ENCODE measurements at places on chromosomes 6 and 20.

- no peak for DNase-seq
These were observed 244.7 kb upstream of the BTBD3 start for GRCh38 chr20:11672959-11673358.

GRCh38 chr6:160127270-160128124 is 5.9 kb downstream of the SLC22A1 start:
- DNase-seq = no peak

DNA sequence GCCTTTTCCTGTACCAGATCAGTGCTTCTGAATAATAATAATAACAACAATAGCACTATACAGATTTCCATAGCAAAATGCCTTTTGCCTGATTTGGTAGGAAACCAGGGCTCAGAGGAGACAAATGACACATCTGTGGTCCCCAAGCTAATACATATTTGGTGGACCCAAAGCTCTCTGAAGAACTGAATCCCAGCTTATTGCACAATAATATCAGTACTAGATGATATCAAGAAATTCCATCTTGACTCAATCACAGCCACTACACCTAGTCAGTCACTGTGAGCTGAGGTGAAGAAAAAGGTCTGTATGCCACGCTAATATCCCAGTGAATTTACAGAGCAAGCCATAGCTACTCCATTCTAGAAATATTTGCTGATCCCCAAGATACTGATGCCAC is 270.6 kb upstream of the RIN2 start:
- DNase-seq = no peak

GRCh38 chr20:60036746-60037499 is 78.7 kb downstream of the CDH26 start:
- no peak for DNase-seq

DNA sequence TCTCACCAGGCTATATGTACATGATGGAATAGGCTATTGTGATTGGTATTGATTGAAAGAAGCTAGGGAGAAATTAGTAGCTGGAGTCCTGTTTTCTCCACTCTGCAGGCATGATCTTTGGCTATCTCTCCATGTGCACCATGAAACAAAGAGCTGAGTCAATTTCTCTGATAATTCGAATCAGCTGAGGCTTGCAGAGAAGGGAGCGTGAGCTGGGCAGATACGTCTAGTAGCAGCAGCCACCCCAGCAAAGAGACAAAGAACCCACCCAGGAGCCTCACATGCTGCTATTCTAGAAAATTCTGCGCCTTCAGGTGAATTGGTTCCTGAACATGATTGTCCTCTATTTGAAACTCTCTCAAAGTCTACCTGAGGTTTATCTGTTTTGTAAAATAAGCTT is 6.9 kb upstream of the SGK1 start:
- no peak for DNase-seq

GRCh38 chr6:74420221-74420620 is 724.2 kb downstream of the CD109 start:
- DNase-seq = no peak

DNA sequence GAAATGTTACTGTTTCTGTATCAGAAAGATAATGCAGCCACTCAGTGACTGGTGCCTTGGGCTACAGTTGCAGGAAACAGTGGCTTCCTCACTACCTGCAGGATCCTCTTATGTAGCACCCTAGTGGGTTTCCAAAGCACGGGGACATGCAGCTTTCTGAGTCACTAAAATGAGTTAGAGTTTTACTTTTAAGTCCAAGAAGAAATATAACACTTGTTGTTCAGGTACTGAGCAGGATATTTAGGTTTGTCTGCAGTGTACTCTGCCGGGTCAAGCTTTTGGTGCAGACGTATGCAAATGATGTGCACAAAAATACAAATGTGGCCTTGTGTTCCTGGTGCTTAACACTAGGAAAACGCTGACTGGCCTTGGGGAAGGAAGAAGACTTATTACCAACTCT is 22.0 kb downstream of the ACSS1 start:
- DNase-seq = no peak

GRCh38 chr20:8021541-8022269 is 2.1 kb upstream of the TMX4 start:
- no peak for DNase-seq

DNA sequence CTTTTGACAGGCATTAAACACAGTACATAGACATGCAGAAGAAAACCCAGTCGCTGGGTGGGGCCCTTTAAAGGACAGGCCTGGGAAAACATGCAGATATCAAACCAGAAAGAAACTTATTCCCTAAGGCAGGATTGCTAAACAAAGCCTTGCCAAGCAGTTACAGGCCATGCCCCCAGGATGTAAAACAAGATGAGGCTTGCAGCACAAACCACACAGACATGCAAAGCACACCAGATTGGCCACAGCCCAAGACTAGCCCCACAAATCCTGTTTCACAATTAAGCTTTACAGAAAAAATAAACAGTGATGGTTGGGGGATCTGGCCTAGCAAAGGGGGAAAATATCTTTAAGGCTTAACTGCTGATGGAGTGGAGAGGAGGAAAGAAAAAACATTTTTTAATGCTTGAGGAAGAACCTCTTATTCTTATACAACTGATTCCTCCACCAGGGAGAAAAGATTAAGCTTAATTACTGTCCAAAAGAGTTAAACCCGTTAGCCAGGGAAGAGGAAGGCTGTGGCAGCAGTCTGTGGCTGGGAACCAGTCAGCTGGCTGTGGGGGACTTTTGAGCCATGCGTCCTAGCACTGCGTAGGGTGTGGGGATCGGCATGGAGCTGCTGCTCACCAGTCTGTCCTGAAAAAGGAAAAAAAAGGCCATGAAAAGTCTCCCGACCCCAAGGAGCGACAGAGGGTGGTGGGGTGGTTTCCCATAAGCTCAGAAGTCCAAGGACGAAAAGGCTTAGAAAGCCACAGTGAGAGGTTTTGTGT is 28.4 kb downstream of the COL19A1 start:
- no peak for DNase-seq

GRCh38 chr6:30814146-30815040 is 69.9 kb upstream of the DDR1 start:
- no peak for DNase-seq

DNA sequence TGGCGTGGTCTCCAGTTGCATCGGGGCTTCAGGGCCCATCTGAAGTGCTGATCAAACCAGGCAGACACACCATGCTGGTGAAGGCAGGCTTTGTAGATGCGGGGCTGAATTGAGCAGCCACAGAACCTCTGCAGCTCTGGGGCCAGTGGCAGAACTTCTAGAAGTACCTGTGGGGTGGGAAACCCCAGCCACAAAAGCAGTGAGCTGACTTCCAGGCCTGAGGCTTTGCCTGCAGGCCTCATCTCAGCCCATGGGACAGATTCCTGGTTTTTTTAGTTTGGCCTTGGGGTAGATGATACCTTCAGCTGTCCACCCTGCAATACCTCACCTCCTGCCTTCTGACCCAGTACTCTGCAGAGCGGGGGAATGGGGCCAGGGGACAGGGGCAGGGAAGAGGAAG is 14.1 kb downstream of the C20orf173 start:
- DNase-seq = no peak

DNA sequence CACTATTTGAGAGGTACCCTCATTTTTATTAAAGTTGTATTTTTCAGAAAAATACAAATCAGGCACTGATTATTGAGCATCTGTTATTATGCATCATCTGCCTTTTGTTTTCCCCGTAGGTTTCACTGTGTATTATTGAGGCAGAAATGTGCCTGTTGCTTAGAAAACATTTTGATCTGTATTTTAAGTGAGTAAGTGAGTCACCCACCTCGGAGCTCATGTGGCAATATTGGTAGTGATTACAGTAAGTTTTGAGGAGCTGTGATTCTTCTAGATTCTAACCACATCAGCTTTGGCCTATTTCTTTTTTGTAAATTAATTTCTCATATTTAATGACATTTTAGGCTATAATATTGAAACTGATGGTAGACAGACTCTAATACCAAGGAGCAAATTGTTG is 59.6 kb upstream of the LAMP5 start:
- DNase-seq = no peak

DNA sequence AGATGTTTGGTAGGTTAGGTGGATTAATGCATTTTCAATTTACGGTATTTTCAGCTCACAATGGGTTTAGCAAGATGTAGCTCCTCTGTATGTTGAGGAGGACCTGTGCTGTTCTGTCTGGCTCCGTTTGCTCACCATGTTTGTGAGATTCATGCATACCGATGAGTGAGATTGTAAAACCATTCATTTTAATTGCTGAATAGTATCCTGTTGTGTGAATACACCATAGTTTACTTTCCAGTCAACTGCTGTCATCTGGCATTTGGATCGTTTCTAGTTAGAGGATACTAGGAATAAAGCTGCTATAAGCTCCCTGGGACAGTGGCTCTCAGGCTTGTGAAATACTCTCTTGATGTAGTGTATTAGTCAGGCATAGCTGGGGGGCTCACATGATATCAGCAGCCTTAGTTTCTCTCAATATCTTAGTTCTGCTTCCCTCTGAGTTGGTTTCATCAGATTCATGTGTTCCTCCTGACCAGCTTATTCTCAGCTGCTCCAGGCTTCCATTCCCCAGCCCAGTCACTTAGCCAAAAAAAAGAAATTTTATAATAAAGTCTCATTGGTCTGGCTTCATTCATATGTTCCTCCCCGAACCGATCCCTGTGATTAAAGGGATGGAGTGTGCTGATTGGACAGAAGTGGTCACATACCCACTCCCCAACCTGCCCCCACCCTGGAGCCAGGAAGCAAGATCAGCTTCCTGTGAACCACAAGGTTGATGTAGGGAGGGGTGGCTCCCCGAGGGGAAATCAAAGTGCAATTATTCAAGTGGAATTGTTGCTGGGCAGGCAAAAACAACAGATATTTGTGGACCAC is 10.9 kb upstream of the B4GALT5 start:
- DNase-seq = no peak

DNA sequence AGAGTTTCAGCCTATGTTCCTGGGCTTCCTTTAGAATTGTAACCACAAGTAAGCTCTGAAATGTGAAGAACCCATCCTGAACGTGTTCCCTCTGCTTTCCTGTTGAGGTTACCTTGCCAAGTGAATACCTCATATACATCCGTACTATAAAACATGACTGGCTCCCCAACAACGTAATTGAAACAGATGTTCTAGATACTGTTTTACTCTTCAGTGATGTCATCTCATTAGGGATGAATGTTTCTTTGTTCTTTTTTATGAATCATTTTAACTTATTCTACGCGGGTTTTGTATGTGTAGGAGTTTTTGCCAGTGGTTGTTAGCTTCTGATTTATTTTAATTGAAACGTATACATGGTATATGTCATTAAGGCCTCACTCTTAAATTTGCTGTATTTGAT is 166.8 kb downstream of the SAMD5 start:
- no peak for DNase-seq

GRCh38 chr20:44309763-44310663 is 989 bp downstream of the FITM2 start:
- DNase-seq = no peak

GRCh38 chr6:159806021-159806458 is 6.0 kb downstream of the PNLDC1 start:
- DNase-seq = no peak

GRCh38 chr6:168638468-168639271 is 197.7 kb downstream of the SMOC2 start:
- DNase-seq = no peak

GRCh38 chr6:35728683-35729678 is 7.9 kb upstream of the ARMC12 start:
- no peak for DNase-seq

GRCh38 chr6:37569743-37570481 is 70.2 kb upstream of the CCDC167 start:
- no peak for DNase-seq

DNA sequence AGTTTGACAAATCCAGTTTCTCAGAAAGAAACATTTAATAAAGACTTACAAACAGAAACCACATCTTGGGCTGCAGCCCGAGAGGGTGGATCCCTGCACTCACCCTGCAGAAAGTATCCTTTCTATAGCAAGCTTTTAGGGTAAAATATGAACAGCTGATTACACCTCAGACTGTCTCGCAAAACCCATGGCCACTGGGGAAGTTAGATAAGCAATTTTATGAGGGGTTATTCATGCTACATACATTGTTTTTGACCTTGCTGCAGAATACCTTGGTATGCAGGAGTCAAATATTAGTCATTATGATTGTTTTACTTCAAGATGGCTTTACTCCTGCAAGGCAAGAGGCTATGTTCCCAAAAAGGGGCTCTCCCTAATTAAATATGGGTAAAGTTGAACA is 126.9 kb downstream of the OR2B2 start:
- no peak for DNase-seq

- no peak for DNase-seq
These were observed 345.4 kb downstream of the CD109 start for GRCh38 chr6:74041420-74041819.

GRCh38 chr6:120304223-120304622 is 954.7 kb upstream of the MAN1A1 start:
- DNase-seq = no peak

DNA sequence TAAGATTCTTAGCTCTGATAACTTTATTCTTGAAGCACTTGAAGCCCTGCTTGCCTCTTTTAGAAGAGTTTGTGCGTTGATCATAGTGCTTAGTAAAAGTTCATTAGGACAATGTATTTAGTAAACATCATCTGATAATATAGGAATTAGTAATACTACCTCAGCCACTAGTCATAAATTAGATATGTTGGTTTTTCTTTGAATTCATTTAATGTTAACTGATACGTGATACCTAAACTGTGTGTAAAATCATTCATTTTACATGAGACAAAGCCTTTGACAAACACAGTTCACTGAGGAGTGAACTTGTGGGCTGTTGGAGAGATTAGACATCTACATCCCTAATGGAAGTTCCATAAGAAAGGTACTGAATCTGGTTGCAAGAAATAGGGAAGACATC is 91.6 kb downstream of the RNF217 start:
- no peak for DNase-seq

GRCh38 chr6:136685540-136686108 is 106.7 kb downstream of the MAP3K5 start:
- no peak for DNase-seq

- no peak for DNase-seq
These were observed 15.1 kb downstream of the RTN4IP1 start for GRCh38 chr6:106614166-106614565.

- DNase-seq = no peak
These were observed 40.3 kb downstream of the ABRACL start for GRCh38 chr6:139068846-139069245.

GRCh38 chr6:161228096-161228495 is 45.8 kb downstream of the AGPAT4 start:
- DNase-seq = no peak

GRCh38 chr6:25709761-25710160 is 44.8 kb upstream of the SLC17A4 start:
- DNase-seq = no peak

- DNase-seq = no peak
These were observed 41.2 kb downstream of the BTBD3 start for GRCh38 chr20:11958855-11959254.
